Activated CD4-positive, alpha-beta T cell treated with anti-CD3 and anti-CD28 coated beads, Interleukin-2, Interleukin-4, amounts not matched to agents 100 ng/mL and 50 ng/mL, durations not matched to agents 16 hours and 8 hours (primary cell): ENCODE measurements at places on chromosomes 1 and 21.

GRCh38 chr1:27122652-27123051, 32.3 kb downstream of the SLC9A1 start:
- DNase-seq: no peak

DNA sequence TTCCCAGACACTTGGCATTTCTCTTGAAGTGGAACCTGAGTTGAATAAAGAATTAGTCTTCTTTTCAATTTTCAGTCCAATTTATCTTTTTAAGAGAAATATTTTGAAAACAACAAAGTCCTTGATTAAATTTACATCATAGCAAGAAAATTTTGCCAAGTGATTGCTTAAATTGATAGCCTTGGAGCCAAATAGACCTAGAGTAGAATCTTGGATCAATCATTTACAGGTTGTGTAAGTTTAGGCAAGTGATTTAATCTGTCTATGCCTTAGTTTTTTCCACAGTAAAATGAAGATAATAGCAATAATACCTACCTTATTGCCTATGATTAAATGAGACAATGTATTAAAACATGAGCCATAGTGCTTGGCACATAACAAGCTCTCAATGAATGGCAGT, 113.9 kb downstream of the LHX9 start:
- no peak for DNase-seq

DNA sequence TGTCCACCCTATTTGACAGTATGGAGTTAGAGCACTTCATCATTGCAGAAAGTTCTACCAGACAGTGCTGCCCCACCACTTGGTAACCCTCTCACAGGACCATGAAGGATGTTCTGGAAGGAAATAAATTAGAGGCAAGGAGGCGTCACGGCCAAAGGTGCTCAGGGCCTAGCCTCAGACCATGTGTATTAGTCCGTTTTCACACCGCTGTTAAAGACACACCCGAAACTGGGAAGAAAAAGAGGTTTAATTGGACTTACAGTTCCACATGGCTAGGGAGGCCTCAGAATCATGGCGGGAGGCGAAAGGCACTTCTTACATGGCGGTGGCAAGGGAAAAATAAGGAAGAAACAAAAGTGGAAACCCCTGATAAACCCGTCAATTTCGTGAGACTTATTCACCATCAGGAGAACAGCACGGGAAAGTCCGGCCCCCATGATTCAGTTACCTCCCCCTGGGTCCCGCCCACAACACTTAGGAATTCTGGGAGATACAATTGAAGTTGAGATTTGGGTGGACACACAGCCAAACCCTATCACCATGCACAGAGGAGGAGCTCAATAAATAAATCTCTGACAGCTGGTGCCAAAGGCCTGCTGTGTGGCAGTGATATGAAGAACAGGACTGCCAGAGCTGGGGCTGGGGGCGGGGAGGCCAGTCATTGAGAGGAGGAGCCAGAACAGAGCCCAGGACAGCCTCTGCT, 75.8 kb downstream of the FHAD1 start:
- no peak for DNase-seq

DNA sequence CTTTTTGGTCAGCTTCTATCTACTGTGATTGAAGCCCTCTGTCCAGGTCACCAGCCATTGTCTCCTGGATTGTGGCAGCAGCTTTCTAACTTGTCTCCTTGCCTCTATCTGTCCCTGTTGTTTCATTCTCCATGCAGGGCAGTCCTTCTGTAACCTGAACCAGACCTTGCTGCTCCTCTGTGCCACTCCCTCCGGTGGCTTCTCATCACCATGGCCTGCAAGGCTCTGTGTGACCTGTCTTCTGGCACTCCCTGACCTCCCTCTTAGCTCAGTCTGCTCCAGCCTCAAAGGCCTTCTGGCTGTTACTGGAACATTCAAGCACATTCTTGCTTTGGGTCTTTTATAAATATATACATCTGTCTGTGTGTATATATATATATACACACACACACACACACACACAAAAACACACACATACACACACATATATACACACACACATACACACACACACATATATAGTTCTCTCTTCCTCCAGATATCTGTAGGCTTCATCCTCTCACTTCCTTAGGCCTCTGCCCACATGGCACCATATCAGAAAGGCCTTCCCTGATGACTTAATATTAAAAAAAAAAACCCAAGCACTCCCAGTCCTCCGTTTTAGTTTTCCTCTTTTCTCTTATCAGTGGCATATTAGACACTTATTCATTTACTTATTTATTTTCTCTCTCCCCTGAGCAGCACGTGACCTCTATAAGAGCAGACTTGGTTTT, 21.2 kb upstream of the JUN start:
- DNase-seq: no peak

DNA sequence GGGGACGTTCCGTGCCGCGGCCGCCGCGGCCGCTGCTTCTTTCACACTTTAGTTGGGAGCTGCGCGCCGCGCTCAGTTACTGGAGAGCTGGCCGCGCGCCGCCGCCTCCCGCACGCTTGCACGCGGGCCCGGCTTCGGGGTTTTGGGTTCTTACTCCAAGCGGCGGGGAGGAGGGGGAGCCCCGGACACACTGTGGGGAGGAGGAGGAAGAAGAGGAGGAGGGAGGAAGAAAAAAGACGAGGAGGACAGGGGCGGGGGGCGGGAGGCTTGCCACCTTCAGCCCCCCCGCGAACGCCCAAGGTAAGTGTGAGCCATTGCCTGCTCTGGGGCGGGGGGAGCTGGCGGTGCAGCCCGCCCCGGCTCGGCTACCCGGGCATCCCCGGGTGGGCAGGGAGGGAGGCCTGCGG, 243 bp downstream of the C1orf21 start:
- no peak for DNase-seq

- no peak for DNase-seq
Observed at GRCh38 chr1:219340796-219341195, 167.1 kb downstream of the LYPLAL1 start.
